ENCODE measurements at places on chromosomes 1 and 21.

GRCh38 chr1:42765832-42766740 is 742 bp downstream of the P3H1 start:
- peak; percentile 72 for DNase-seq

GRCh38 chr1:182304627-182305026 is 87.0 kb downstream of the GLUL start:
- DNase-seq, result no peak

- DNase-seq, result peak; percentile 36
Observed at GRCh38 chr1:14915356-14916054, 238.0 kb upstream of the TMEM51 start.

DNA sequence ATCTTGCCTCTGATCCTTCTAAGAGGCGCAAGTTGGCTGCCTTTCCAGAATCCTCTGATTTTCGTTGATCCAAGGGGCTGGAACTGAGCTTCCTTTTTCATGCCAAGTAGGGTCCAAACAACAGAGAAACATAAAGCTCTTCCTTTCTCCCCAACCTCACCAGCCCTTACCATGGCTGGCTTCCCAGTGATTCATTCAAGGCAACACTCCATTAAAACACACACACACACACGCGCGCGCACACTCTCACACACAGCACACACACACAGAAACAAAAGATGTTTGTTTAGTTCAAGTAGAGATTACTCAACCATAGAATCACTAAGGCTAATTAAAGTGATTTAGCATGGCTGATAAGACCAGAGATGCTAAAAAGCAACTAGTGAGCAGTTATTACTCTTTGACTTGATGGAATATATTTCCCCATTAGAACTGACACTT is 13.0 kb upstream of the GUCA2A start:
- DNase-seq, result no peak

DNA sequence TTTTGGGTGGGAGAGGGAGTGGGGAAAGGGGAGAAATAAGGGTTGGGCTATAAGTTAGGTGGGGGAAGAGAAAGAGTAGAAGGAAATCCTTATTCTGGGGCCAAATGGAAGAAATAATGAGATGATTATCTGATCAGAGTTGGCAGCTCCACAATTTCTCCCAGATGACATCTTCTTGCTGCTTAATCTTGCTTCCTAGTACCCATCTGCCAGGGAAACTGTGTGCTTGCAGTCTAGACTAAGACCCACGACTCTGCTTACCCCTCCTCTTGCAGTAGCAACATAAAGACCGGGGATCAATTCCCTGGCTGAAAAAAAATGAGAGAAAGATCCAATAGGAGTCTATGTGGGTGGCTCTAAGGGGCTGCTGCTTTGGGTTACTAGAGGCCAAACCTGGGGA is 95.6 kb downstream of the PAPPA2 start:
- DNase-seq, result no peak

DNA sequence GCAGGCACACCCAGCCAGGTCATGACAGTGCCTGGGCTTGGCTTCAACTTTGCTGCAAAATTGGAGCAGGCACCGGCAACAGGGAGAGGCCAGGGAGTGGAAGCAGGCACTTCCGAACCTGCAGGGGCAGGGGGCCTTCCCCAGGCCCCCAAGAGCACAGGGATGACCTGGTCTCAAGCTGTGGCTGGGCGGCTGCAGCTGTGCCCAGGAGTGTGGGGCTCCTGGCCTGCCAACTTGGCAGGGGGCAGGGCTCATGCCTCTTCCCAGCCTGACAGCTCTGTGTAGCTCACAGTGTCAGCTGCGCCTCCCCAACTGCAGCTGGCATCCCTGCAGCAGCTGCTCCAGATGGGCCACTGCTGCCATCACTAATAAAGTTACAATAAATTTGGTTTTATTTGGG is 51.5 kb upstream of the SCYL3 start:
- no peak for DNase-seq

GRCh38 chr1:23791516-23792047 is 637 bp downstream of the LYPLA2 start:
- DNase-seq, result peak; percentile 40

- no peak for DNase-seq
Observed at GRCh38 chr1:23210351-23210785, 6.9 kb downstream of the HTR1D start.

GRCh38 chr1:4263699-4264098 is 363.6 kb upstream of the C1orf174 start:
- DNase-seq, result no peak

DNA sequence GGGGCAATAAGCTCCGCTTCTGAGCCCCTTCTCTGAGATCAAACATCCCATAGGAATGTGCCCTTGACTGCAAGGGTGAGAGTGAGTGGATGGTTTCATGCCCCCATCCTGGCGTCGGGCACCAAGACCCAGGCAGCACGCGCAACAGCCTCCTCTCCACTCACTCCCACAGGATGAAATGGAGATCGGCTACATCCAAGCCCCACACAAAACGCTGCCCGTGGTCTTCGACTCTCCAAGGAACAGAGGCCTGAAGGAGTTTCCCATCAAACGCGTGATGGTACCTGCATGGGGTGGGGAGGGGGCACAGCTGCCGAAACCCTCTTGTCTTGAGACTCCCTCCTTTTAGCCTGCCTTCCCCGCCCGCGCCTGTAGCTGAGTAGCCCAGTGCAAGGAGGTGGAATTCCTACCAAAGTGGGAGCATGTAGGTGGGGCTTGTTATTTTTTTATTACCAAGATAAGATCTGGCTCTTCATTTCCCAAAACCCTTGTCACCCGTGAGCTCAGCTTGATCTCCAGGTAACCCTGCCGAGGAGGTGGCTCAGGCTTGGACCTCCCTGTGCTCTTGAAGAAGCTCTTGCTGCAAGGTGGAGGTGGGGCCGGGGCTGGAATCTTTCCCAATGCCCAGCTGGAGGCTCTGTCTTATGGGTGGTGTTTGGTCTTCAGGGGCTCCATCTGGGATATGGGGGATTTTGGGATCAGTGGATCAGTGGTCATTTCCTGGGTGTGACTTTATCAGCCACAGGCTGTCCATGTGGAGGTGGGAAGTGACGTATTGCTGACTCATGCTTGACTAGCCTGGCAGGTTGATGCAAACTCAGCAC is 24.0 kb upstream of the PADI6 start:
- no peak for DNase-seq
